ENCODE measurements at places on chromosomes 3 and 15. TPM values are rescaled to one million over a fixed set of nuclear protein-coding genes. Genes with fewer than 3 reads are reported as not detected.

The STX19 gene
- 2.1 TPM for polyA plus RNA-seq

The GNAT1 gene
- polyA plus RNA-seq = 0.05 TPM

The PLA2G4D gene
- polyA plus RNA-seq = 0.12 TPM

The CALML4 gene
- polyA plus RNA-seq = 21.7 TPM

The SAXO2 gene
- polyA plus RNA-seq = 5.9 TPM

The DPPA2 gene
- not detected for polyA plus RNA-seq

The GPR62 gene
- not detected for polyA plus RNA-seq

The KBTBD8 gene
- polyA plus RNA-seq = 1.3 TPM

The GOLGA8A gene
- polyA plus RNA-seq = 87.2 TPM

The DZIP1L gene
- 4.1 TPM for polyA plus RNA-seq

The P2RY13 gene
- 15.8 TPM for polyA plus RNA-seq

The CDCP1 gene
- 3.6 TPM for polyA plus RNA-seq

The LRRC3B gene
- 0.02 TPM for polyA plus RNA-seq

The CCDC71 gene
- polyA plus RNA-seq = 16.3 TPM

The CPEB1 gene
- 0.89 TPM for polyA plus RNA-seq

The DGKG gene
- polyA plus RNA-seq = 2.1 TPM

The FBXO40 gene
- not detected for polyA plus RNA-seq

The TRIM69 gene
- polyA plus RNA-seq = 26.4 TPM

The SCG5 gene
- 0.82 TPM for polyA plus RNA-seq

The SHF gene
- polyA plus RNA-seq = 3.4 TPM

The CHRNA3 gene
- 0.03 TPM for polyA plus RNA-seq

The CNTN6 gene
- polyA plus RNA-seq = 3.7 TPM

The ADAMTSL3 gene
- 4.0 TPM for polyA plus RNA-seq

The SH3GL3 gene
- polyA plus RNA-seq = 2.8 TPM

The SCAANT1 gene
- polyA plus RNA-seq = not detected

The SEMA7A gene
- polyA plus RNA-seq = 6.6 TPM

The LRRC58 gene
- polyA plus RNA-seq = 7.7 TPM

The KCNAB1 gene
- 0.16 TPM for polyA plus RNA-seq

The MRPL3 gene
- 99.7 TPM for polyA plus RNA-seq

The CHDH gene
- 2.8 TPM for polyA plus RNA-seq

The THAP10 gene
- polyA plus RNA-seq = 1.2 TPM

The MAP6D1 gene
- 1.8 TPM for polyA plus RNA-seq

The ZSCAN2 gene
- polyA plus RNA-seq = 2.5 TPM

The PPP4R2 gene
- polyA plus RNA-seq = 21.7 TPM

The CLDN16 gene
- polyA plus RNA-seq = 0.65 TPM

The POLQ gene
- polyA plus RNA-seq = 0.22 TPM

The RARB gene
- polyA plus RNA-seq = 1.5 TPM

The GATM gene
- polyA plus RNA-seq = 2.8 TPM

The TAMM41 gene
- 9.4 TPM for polyA plus RNA-seq

The BSN gene
- polyA plus RNA-seq = 0.26 TPM

The TNFSF10 gene
- polyA plus RNA-seq = 78.6 TPM

The PATL2 gene
- 4.8 TPM for polyA plus RNA-seq

The BNIP2 gene
- polyA plus RNA-seq = 33.6 TPM

The ANKUB1 gene
- polyA plus RNA-seq = 1.4 TPM

The PSTPIP1 gene
- polyA plus RNA-seq = 13.4 TPM

The SLC28A1 gene
- not detected for polyA plus RNA-seq

The PLOD2 gene
- polyA plus RNA-seq = 20.7 TPM

The ESYT3 gene
- polyA plus RNA-seq = 15.7 TPM

The NPAP1 gene
- polyA plus RNA-seq = not detected

The PLA2G4F gene
- 64.7 TPM for polyA plus RNA-seq

The BHLHE40 gene
- 92.5 TPM for polyA plus RNA-seq

The IMPG2 gene
- polyA plus RNA-seq = 0.05 TPM

The CEP152 gene
- polyA plus RNA-seq = 1.4 TPM

The SLC9C1 gene
- polyA plus RNA-seq = not detected

The EIF2B5 gene
- 43.2 TPM for polyA plus RNA-seq

The WDR72 gene
- polyA plus RNA-seq = 0.35 TPM

The GOLGA6L7 gene
- polyA plus RNA-seq = not detected
